Astrocyte of the hippocampus (primary cell): ENCODE measurements at places on chromosomes 5 and 9.

DNA sequence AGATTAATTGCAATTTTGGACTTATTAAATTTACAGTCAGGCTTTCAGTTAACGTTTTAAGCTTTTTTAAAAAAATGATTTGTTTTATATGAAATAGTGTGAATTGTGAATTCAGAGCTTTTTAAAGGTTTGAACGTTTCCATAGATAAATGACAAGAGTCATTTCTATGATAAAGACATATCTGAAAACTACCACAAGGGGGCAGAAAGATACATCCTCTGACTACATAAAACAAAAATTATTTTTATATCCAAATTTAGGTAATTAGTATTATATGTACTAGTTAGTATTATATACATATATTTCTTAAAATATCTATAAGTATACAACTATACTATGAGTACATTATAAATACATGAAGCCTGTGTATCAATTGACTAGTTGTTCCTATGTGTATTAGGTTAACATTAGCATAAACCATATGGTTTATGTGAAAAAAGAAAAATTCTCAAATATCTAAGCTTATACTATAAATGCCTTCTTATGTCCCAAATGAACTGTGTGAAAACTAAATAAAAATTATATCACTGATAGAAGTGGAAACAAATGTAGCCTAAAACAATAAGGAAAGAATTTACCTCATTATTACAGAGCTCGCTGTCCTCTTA is 155.2 kb downstream of the MEF2C start:
- peak; percentile 40 for DNase-seq

- DNase-seq, result peak; percentile 98
Measured at GRCh38 chr5:172740428-172741205, 30.4 kb downstream of the DUSP1 start.

DNA sequence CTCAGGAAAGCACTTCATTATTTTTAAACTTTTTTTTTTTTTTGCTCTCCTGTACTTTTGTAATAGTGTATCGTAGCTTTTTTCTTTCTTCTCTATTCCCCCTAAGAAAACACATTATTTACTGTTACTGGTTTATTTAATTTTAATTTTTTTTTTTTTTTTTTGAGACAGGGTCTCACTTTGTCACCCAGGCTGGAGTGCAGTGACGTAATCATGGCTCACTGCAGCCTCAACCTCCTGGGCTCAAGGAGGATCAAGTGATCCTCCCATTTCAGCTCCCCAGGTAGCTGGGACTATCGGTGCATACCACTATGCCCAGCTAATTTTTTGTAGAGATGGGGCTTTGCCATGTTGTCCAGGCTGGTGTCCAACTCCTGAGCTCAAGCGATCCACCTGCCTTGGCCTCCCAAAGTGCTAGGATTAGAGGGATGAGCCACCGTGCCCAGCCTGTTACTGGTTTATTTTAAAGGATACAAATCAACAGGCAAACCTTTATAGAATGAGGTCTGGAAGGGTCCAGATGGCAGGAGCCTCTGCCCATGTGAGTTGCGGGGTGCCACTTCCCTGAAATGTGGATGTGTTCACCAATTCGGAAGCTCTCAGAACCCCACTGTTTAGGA is 49.0 kb upstream of the TNFSF15 start:
- no peak for DNase-seq

DNA sequence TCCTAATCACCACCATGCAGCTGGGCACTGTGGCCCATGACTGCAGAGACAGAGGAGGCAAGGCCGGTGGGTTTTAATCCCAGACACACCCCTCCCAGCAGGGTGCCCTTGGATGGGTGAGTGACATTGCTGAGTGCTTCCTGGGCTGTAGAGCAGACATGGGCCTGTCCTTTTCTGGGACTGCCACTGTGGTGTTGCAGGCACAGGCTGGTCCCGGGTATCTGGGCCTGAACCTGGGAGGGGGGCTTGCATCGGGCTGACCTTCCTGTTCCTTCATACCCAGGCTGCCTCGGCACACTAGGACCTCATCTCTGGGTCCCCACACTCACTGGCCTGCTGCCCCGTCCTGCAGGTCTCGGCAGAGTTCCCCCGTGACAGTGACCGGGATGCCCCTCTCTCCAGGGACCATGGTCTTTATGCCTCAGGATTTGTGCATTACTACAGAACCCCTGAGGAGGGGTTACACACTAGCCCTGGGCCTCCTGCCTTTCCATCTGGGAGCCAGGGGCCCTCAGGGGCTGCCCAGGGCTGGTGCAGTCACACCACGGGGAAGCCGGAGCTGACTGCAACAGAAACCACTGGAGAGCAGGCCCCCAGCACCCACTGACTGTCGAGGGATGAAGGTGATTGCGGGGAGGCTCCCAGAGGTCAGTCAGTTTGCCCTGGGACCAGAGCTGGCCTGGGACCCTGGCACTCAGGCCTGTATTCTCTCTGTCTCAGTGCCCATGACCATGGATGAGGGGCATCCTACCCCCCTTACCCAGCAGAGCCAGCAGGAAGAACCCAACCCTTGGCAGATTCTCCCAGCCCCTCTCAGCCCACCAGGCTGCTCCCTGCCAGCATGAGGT is 8.9 kb upstream of the SLC25A48 start:
- DNase-seq, result no peak

- no peak for DNase-seq
Measured at GRCh38 chr5:179858241-179858585, 404 bp downstream of the MRNIP start.

DNA sequence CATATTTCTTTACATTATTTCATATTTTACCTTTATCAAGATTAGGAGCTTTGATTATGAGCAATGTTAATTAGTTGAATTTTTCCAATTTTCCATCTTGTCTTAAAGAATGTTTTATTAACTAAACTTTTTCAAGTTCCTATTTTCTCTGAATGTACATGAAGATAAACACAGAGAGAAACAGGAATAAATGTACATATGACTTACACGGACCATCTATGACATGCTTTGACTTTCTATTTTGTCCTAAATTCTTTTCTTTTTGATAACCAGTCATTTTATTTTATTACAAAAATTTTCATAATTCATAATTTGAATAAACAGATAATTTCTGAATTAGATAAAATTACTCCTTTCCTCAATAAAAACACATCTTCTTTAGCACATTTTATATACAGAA is 1038.8 kb upstream of the ARRDC3 start:
- peak; percentile 9 for DNase-seq

- no peak for DNase-seq
Measured at GRCh38 chr5:122730037-122730436, 44.8 kb upstream of the SNX2 start.

DNA sequence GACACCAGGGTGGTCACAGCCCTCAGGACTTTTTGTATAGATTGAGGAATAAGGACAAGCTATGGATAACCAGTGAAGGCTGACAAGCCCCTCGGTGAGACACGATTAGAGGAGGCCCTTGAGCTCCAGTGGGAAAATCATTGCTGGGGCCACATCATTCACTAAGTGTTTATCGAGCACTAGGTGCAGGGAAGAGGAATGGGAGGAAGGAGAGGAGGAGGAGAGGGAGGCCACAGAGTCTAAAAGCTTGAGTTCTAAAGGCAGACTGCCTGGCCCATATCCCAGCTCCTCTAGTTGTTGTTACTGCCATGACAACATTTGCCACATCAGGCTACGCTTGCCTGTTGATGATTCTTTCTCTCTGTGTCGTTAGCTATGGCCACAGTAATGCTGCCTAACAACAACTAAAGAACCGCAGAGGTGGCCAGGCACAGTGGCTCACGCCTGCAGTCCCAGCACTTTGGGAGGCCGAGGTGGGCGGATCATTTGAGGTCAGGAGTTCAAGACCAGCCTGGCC is 37.6 kb downstream of the NKX2-5 start:
- DNase-seq, result peak; percentile 2

- DNase-seq, result peak; percentile 80
Measured at GRCh38 chr9:121651295-121652020, at the start of gene DAB2IP. TSS of gene DAB2IP (plus strand) at chr9:121651634. CDS start at chr9:121651776, 142 bp downstream.

- DNase-seq, result peak; percentile 83
Measured at GRCh38 chr5:38265546-38266179, 7.3 kb downstream of the EGFLAM start.

GRCh38 chr9:81558091-81558830 is 131.1 kb downstream of the TLE1 start:
- peak; percentile 67 for DNase-seq

DNA sequence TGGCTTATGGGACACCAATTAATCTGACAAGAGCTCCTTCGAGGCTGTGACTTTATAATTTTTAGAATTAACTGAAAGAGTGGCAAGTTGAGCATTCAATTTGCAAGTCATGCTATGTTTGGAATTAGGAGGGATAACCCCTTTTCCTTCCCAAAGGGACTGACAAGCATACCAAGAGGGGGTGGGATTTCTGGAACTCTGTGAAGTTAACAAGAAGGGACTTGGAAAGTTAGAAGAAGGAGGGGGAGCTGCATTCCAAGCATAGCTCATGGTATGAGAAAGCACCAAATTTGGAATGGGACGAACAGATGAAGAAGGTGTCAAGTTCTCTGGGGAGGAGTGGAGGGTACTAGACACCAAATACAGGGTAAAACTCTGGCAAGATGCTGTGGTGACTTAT is 8.9 kb upstream of the PALM2AKAP2 start:
- DNase-seq, result peak; percentile 86

- DNase-seq, result no peak
Measured at GRCh38 chr5:34913072-34913471, 2.2 kb downstream of the RAD1 start.

DNA sequence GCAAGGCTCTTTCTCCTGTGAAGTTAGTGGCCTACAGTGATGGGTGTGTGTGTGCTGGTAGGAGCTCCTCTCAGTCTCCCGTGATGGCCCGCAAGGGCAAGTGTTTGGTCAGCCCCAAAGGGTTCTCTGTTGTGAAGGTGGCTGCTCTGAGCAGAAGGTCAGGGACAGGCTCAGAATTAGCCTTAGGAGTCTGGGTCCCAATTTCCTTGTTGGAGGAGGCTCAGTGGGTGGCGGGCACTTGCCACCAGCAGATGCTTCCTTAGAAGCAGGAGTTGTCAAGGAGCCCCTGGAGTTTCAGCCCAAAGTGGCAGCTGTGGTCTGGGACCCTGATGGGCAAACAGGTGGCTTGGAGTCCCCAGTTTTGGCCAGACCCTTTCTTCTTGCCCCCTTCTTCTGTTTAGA is 154.4 kb downstream of the MACROH2A1 start:
- no peak for DNase-seq

DNA sequence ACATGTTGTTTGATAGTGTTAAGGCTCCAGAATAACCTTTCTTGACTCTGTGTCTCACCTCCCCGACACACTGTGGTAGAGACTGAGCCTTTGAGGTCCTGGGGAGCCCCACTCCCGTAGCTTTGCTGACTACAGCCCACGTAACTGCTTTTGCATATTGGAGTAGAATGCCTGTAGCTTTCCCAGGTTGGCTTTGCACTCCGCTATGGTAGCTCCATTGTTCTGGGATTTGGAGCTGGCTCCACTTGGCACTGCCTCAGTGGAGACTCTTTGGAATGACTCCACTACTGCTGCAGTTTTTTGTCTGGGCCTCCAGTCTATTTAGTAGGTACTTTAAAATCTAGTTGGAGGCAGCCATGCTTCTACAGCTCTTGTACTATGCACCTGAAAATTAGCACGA is 56.2 kb upstream of the ANXA1 start:
- DNase-seq, result no peak

- no peak for DNase-seq
Measured at GRCh38 chr9:96844040-96844439, 10.3 kb downstream of the ZNF782 start.

DNA sequence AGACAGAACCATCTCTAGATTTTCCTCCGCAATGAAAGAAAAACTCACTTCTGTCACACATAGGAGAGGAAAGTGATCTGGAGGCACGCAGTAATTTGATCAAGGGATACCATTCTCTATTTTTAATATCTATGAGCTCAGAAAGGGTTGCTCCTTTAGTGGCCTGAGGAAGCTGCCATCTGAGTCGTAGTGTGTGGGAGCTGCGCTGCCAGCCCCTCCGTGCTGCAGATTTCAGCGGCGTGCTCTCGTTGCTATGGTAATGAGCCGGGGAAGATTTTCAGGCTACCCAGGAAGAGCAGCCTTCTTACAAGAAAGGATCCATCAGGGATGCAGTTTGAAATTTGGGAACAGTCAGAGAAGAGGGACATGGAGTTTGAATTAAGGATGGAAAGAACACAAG is 17.1 kb upstream of the GOLM1 start:
- no peak for DNase-seq

DNA sequence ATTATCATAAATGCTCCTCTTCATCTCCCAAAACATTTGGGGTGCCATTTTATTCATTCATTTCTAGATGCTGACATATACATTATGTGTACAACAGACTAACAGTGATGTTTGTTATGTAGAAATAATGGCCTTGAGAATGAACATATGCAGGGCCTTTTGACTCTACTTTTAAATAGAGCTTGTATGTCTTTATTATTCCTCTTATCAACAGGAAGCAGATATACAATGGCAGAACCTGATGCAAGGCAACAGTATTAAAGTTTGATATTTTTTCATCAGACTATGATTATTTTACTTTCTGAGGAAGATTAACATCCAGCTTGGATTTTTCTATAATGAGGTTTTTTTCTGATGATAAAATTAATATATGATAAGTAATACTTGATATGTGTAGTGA is 44.1 kb downstream of the SNX18 start:
- DNase-seq, result no peak

- no peak for DNase-seq
Measured at GRCh38 chr9:133101356-133102189, 19.5 kb downstream of the RALGDS start.

DNA sequence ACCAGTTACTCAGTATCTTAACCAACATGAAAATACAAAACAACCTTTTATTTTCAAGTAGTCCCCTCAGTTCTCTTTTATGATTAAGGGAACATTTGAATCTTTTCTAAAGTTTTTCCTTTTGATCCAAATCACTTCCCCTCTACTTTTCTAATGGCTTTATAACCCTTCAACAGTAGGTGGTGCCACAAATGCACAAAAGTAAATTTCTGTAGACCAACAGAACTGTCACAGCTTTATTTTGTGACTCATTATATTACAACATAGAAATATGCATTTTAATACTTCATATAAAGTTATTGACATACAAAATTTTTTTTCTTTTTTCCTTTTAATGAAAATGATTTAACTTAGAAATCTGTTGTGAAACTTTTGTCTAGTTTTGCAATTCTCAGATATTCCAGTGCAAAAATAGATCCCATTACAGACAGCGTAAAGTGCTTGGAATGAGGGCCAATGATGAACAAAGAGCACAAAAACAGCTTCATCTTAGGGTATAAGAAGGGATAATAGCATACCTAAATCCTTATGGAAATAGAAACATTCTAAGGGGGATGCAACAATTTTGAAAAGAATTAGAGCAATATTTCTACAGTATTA is 17.0 kb downstream of the NIPSNAP3B start:
- peak; percentile 43 for DNase-seq

GRCh38 chr5:80109646-80110478 is 74.7 kb downstream of the THBS4 start:
- DNase-seq, result peak; percentile 51

DNA sequence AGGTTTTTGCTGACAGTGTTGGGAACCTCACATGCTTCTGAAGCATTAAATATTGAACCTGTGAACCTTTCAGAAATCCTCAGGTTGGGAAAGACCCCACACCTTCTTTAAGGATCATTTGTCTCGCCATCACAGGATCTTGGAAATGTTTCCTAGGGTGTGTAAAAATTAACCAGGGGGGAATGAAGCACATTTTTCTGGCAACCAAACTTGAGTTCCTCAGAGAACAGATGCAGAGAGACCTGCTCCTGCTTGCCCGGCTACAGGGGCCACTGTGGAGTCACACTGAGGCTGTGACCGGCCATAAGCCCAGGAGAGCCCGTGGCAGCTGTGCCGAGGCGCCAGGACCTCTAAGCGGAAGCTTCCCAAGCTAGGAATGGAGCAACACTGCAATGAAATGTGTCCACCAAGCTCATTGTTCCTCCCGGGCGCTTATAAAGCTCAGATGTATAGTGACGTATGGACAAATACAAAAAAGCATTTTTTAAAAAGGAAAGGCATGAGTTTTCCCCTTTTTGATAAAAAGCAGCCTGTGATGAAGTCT is 7.7 kb downstream of the CXCL14 start:
- no peak for DNase-seq
